ENCODE measurements at places on chromosomes 3 and 15.

GRCh38 chr15:89768071-89768500 lies 8.0 kb upstream of the MESP2 start:
- DNase-seq, result no peak

GRCh38 chr15:40543631-40544294 lies 21.1 kb downstream of the CCDC32 start:
- DNase-seq, result no peak

DNA sequence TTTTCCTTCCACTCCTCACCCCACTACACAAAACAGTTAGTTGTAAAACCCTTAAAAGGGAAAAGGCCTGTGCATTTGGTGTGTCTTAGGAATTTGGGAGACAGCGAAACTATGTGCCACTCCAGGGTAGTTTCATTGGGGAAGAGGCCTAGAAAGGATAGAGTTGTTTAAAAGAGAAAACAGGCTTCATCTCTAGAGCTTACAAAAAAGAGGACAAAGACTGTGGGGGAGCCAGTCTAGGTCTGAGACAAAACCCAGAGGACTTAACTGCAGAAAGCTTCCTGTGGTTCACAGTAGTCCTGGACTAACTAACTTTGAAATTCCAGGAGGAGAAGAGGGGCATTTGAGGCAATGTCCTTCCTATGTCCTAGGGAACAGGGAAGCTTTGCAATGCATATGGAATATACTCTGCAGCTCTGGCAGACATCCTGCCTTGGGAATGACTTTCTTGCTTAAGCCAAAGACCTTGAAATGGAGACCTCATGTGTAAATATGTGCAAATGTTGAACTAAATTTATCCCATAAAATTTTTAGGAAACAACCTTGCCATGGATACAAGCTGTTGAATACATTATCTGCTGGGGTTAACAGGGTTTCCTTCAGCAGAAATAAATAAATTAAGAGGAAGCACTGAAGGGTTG lies 159.4 kb downstream of the LSAMP start:
- peak; percentile 10 for DNase-seq

DNA sequence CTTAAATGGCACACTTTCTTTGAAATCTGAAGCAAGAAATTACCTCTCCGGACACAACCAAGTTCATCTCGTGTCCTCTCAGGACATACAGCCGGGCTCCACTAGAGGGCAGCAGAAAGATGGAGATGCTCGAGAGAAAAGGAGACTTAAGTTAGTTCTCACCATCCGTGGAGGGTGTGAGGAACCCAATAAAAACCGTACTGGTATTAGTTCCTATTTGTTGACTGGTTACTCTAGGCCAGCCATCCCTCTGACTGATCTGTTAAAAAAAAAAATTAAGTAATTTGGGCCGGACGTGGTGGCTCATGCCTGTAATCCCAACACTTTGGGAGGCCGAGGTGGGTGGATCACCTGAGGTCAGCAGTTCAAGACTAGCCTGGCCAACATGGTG lies 7.9 kb upstream of the CYP11A1 start:
- DNase-seq, result peak; percentile 80

DNA sequence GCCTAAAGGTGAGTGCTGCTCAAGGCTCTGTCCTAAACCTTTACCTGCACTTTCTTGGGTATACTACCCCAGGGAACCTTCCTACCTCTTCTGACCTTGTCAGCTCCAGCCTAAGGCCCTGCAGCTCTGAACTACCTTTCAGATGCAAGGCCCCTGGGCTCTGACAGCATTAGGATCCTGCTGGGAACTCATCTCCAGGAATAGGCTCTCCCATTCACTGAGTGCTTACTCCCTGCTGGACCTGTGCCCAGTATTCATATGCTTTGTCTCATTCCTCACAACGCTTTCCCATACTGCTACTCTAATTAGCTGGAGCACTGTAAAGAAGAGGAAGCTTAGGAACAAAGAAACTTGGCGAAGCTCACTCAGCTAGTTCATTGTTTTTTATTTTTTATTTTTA lies 53.8 kb upstream of the RAB6B start:
- DNase-seq, result peak; percentile 89

GRCh38 chr15:91522605-91523332 lies 330.7 kb upstream of the SLCO3A1 start:
- DNase-seq, result peak; percentile 68

DNA sequence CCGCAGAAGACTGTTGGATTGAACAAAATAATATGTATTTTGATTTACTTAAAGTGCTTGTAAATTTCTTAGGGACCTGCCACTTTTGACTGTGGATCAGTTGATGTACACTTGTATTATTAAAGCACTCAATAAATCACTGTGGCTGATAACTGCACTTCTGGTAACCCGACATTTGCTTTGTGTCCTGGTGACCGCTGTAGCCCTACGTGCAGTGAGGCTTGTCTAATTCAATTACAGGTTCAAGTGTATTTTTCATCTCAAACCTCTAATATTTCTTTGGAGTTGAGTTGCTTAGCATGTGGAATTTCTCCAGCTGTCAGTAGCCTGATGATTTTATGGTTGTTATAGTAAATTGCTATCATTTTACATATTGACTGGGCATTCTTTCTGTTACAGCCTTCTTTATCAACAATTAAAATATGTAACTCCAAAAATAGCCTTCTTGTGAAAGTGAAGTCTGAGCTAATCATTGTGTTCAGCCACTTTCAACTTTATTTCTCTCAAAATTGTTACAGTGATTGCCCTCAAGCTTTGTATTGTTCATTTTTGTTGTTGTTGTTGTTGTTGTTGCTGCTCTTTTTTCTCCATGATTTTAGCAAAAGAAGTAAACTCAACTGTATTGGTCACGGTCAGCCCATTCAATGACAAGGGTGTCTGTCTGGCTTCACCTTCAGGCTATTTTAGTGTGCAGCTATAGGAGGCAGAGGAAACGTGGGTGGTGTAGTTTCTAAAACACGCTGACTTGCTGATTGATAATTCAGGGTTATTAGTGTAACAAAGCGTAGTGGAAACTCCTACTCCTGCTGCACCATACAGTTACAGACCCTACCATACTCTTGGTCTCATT lies 215.1 kb upstream of the UBE2E1 start:
- DNase-seq, result no peak

DNA sequence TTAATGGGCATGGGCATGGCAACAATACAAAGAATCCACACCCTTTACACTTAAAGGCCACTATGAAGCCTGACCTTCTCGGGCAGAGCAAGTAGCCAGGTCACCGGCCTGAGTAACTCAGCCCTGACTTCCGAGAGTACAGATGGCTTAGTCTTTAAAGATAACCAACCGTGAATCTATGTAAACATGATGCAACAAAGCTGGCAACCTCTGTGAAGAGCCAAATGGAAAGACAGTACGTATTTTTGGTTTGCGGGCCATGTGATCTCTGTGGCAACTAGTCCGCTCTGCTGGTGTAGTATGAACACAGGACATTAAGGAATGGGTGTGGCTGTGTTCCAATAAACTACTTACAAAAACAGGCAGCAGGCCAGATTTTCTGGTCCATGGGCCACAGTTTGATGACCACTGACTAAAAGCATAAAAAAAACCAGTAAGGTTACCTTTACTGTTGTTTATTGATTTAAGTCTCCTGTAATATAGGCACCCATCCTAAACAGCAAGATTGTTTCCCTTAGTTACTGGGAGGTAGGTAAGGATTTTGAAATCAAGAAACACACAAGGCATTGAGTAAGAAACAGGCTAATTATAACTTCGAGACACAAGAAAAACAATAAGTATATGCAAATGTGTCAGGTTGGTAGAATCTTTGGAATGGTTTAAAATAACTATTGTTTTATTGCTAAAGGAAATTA lies 14.5 kb downstream of the RIOX2 start:
- DNase-seq, result no peak

DNA sequence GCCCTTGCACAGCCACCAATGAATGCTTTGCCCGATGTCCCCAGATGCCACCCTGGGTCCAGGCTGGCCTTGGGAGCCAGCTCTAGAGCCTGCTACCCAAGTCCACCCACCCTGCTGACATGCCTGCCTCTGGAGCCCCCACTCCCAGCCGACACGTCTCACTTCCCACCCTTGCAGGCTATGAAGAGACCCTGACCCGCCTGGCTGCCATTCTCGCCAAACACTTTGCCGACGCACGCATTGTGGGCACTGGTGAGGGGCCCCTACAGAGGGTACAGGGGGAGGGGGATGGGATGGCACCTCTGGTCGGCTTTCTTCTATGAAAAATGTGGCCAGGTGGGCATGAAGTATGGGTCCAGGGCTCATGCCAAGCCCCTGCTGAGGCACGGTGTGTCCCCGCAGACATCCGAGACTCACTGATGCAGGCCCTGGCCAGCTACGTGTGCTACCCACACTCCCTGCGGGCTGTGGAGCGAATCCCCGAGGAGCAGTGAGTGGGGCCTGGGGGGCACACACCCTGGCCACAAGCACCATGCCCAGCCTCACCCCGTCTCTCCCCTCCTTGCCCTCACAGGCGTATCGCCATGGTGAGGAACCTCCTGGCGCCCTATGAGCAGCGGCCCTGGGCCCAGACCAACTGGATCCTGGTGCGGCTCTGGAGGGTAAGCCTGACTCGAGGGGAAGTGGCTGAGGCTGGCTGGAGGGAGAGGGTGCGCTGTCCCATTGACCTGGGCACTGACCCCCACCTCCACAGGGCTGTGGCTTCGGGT lies 6.0 kb downstream of the AMIGO3 start:
- no peak for DNase-seq

- DNase-seq, result peak; percentile 42
Observed at GRCh38 chr3:116524453-116525210, 79.3 kb upstream of the LSAMP start.

- DNase-seq, result no peak
Observed at GRCh38 chr15:51760805-51761204, 9.4 kb downstream of the TMOD2 start.

DNA sequence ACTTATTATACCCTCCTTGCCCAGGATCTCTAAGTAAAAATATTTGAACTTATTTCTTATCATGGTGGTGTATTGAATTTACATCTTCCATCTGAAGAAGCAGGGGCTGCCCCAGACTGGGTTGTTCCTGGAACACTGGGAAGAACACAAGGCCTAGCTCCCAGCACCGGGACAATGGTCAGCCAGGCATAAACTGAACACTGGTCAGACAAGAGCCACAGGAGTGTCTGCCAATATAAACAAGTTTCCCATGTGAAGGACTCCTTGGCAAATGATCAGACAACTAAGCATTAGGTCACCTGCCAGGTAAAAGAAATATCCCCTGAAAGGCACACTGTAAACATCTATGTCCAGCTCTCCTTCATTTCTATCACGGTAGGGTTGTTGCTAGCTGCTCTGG lies 172.4 kb downstream of the ATP8B4 start:
- no peak for DNase-seq

DNA sequence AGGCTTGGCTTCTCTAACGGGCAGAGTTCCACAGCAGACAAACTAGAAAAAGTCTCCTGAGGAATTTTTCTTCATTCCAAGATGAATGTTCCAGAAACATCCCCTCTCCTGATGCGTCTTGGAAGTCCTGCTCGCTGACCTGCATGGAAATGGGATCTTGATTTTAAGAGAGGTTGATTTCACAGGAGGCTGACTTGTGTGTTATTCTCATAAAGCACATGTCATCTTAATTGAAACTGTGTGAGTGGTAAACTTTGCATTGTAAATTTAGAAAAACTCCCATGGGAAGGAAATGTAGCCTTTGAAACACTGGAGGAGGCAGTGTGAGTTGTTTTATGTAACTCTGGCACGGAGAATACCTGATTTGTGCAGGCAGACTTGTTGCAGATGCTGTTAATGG lies 337.8 kb upstream of the NR2E3 start:
- no peak for DNase-seq

DNA sequence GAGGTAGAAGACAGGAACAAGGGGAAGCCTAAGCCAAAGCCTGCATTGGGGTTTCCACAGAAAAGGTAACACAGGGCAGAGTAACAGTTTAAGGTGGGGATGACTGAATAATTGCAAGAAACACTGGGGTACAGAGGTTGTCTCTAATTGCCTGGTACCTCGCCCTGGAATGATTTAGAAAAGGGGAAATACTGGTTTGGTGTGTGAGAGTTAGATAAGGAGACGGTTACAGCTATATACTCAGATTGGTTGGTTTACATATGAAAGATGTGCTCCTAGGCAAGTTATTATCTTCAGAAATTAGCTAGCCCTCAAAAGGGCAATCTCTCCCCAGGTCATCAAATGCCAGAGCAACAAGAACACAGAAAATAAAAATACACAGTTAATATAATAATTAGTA lies 58.8 kb downstream of the SMARCC1 start:
- no peak for DNase-seq

DNA sequence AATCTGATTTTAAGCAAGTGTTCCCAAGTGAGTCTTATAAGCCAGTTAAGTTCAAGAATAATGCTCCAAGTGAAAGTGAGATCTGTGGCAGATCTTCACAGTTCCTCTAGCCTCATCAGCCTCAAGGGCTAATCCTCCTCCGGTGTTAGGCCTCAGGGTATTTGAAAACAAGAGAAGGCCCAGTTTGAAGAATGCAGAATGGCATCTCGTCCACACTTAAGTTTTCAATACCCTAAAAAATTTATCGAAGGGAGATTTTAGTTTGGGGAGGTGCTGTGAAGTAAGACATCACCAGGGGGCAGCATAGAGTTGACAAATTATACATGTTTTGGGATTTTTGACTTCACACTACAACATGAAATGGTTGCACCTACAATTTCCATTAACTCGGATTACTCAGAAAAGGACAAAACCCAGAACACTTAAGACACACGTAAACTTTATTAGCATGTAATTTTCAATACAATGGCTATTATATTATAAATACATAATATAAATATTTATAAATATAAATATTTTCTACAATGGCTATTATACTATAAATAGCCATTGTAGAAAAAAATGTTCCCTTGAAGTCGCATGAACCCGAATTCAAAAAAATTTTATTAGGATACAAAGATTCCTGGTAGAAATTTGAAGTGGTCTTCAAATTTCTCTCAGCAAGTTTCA lies 2.3 kb upstream of the TMEM266 start:
- peak; percentile 28 for DNase-seq

- DNase-seq, result no peak
Observed at GRCh38 chr3:56903231-56903782, 101.6 kb upstream of the ARHGEF3 start.

GRCh38 chr15:71509139-71509538 lies 301.2 kb upstream of the NR2E3 start:
- DNase-seq, result no peak

- peak; percentile 88 for DNase-seq
Observed at GRCh38 chr3:121477589-121477988, 68.2 kb downstream of the POLQ start.
